Activated CD8-positive, alpha-beta memory T cell treated with anti-CD3 and anti-CD28 coated beads for 1 hour (primary cell): ENCODE measurements at places on chromosomes 12 and 14.

DNA sequence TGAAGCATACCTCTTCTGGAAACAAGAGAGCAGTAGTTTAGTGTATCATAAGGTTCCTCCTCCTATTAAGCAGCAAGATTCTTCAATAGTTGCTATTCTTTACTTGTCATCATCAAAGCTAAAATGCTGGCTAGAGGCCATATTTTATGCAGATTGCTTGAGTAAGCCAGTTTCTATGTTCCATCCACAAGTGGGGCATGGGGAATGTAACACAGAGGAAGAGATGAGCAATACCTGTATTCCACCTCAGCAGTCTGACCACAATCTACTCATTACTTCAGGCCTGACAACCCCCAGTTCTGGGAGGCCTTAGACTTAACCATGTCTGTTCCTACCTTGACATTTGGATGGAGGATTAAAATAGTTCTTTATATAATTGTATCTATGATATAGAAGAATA, 423.6 kb downstream of the BTG1 start:
- no peak for DNase-seq

- no peak for DNase-seq
Observed at GRCh38 chr12:50458606-50459005, 46.2 kb upstream of the DIP2B start.

DNA sequence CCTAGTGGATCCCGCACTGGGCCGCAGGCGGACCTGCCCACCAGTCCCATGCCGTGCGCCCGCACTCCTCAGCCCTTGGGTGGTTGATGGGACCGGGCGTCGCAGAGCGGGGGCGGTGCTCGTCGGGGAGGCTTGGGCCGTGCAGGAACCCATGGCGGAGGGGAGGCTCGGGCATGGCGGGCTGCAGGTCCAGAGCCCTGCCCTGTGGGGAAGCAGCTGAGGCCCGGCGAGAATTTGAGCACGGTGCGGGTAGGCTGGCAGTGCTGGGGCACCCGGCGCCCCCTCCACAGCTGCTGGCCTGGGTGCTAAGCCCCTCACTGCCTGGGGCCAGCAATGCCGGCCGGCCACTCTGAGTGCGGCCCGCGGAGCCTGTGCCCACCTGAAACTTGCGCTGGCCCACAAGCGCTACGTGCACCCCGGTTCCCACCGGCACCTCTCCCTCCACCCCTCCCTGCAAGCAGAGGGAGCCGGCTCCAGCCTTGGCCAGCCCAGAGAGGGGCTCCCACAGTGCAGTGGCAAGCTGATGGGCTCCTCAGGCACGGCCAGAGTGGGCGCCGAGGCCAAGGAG, 100.8 kb downstream of the PLEKHA5 start:
- no peak for DNase-seq

DNA sequence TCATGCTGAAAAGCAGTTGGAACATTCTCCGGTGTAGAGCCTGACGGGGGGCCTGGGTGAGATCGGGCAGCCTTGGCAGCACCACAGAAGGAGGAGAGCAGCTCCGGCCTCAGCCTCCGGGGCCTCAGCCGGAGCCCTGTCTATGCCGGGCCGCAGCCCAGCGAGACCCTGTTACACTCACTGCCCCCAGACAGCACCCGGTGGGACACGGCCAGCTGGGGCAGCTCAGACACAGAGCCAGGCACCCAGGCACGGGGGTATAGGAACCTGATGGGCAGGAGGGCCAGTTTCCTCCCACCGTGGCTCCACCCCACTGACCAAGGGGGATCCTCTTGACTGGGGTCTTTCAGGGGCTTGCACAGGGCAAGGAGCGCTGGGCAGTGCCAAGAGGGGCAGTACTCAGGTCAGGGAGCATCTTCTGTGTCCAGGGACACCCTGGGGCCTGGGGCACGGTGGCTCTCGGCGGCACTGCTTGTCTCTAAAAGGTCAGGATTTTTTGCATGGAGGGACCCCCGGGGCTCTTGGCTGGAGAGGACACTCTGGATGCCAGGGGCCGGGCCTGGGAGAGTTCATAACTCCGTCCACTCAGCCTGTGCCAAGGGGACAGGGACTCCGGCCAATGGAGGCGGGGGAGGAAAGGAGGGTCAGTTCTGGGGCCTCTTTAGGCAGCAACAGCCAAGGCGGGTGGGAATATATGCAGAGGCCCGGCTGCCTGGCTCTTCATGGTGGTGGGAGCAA, 9.4 kb downstream of the INF2 start:
- DNase-seq: no peak

DNA sequence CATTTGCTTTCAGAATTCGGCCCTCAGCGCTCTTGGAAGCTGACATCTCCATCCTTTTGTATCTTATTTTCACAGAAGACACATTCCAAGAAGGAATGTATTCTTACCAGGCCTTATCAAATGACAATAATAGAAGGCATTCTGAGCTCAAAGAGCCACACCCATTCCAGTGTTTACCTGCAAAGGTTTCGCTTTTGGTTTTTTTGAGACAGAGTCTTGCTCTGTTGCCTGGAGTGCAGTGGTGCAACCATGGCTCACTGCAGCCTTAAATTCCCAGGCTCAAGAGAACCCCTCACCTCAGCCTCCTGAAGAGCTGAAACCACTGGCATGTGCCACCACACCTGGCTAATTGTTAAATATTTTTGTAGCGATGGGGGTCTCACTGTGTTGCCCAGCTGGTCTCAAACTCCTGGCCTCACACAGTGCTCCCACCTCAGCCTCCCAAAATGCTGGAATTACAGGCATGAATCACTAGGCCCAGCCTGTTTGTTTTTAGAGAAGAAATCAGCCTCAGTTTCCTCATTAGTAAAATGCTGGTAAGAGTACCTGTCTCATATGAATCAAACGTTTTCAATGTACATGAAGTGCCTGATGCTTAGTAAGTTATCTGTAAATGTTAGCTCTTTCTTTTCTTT, 69.2 kb downstream of the SLC6A12 start:
- DNase-seq: no peak

DNA sequence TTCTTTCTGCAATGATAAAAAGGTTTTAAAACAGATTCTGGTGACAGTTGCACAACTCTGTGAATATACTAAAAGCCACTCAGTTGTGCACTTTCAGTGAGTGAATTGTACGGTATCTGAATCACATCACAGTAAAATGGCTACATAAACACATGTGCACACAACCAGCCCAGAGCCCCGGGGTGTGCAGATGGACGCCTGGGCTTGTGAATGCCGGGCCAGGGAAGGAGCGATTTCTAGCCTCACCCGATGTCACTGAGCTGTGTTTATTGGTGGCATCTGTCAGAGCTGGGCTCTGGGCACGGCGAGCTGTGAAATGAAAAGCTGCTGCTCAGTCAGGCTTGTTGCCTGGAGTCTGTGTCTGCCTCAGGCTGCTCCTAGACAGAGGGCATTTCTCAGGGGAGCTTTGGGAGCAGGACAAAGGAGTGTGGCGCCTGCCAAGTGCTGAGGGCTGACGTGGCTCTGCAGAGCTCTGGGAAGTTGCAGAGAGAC, 25.9 kb downstream of the RHOF start:
- DNase-seq: no peak

DNA sequence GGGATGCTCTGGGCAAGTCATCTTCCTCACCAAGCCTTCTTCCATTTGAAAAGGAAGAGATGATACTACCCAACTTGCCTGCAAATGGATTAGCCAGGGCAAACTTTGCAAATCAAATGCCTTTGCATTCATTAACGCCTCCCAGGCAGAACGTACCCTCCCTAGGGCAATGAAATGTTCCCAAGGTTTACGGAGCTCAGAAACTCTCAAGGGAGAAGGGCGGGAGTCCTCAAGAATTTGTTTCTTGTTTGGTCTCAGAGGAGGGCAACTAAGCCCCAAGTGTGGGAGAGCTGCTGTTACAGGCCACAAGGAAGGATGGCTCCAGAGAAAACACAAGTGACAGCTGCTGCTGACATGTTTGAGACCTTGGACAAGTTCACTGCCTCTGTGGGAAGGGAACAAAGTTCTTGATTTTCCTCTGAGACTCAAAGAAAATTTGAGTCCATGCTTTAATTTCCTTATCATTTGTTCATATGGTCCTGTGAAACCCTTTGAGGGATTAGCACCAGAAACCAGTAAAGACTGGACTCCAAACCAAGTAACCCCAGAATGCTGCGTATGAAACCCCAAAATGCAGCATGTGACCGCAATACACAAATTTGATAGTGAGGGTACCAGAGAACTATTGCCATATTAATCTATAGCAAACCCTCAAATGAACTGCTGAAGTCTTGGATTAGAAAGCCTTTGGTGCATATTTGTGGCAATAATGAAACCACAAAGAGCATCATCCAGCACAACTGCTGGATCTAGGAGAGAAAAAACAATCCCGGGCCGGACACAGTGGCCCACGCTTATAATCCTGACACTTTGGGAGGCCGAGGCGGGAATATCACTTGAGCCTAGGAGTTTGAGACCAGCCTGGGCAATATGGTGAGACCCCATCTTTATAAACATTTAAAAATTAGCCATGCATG, 22.9 kb downstream of the SPTB start:
- DNase-seq: no peak

DNA sequence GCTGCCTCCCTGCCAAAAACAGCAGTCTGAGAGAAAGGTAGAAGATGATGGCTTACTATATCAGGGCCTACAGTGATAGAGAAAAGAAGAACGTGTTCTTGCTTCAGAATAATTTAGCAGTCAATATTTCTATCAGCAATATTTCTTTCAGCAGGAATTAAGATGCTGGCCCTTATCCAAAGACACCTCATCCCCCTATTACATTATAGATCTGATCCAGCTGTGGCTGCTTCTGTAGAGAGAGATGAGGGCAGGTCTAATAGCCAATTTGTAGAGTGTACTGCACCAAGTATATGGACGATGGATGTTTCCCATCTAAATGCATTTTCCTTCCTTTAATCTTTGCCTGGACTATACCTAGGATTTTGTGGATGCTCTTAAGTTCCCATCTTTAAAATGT, 451.7 kb downstream of the NPAS3 start:
- DNase-seq: no peak
